ENCODE measurements at places on chromosomes 3 and 15. TPM values are rescaled to one million over a fixed set of nuclear protein-coding genes. Genes with fewer than 3 reads are reported as not detected.

GRCh38 chr15:40161693-40162391 is 973 bp downstream of the BUB1B start:
- DNase-seq, result no peak

Gene IGSF11
- 7.7 TPM for total RNA-seq

GRCh38 chr3:195405651-195406050 is 37.2 kb downstream of the ACAP2 start:
- no peak for DNase-seq

Gene C3orf20
- total RNA-seq, result not detected

GRCh38 chr3:42505849-42506410 is 3.5 kb downstream of the VIPR1 start:
- DNase-seq, result no peak

Gene MYRIP
- 1.2 TPM for total RNA-seq
